Occipital lobe (tissue), 3 donors: ENCODE measurements at places on chromosomes 2 and 18. TPM values are rescaled to one million over a fixed set of nuclear protein-coding genes. Genes with fewer than 3 reads are reported as not detected.

Gene PIEZO2
- total RNA-seq, result 8.0 TPM

Gene CFC1
- total RNA-seq, result not detected

Gene CAPN14
- 1.4 TPM for total RNA-seq

Gene PLA2R1
- 1.7 TPM for total RNA-seq

Gene OLA1
- total RNA-seq, result 92.8 TPM

Gene TMEM169
- 21.7 TPM for total RNA-seq

Gene SLC30A3
- 0.47 TPM for total RNA-seq

Gene FAM228A
- total RNA-seq, result 3.9 TPM

Gene TCF23
- total RNA-seq, result not detected

Gene SMYD1
- not detected for total RNA-seq

Gene CCDC93
- total RNA-seq, result 46.6 TPM

Gene NAT8
- not detected for total RNA-seq

Gene IL1F10
- not detected for total RNA-seq

Gene MROH2A
- total RNA-seq, result not detected

Gene TUBA4A
- 2.7 TPM for total RNA-seq

Gene SLC19A3
- 1.2 TPM for total RNA-seq

Gene TUBA3E
- not detected for total RNA-seq

Gene FAM161A
- total RNA-seq, result 30.3 TPM

Gene KIF1A
- 219 TPM for total RNA-seq
